ENCODE measurements at places on chromosomes 3 and 15.

- no peak for DNase-seq
These were observed 141.7 kb downstream of the NR1D2 start for GRCh38 chr3:24086617-24087404.

DNA sequence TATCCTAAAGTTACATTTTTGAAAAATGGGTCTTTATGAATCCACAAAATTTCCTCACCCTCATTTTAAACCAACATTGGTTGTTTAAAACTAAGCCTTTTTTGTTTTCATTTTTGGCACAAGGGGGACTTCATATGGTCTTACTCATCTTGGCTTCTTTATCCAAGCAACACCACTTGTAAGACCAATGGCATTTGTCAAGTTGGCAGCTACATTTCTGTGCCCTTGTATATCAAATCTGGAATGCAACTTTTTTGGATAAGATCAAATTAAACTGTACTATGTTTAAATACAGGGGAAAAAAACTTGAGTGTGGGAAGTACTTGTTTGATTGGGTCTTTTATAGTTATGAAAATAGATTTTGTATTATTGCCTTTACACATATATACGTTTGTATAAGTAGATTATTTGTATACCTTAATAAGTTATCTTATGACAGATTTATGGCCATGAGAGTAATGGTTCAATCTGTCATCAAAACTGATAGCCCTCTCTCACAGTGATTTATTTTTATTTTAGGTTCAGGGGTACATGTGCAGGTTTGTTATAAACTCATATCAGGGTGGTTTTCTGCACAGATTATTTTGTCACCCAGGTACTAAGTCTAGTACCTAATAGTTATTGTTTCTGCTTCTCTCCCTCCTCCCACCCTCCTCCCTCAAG is 43.4 kb downstream of the GPR160 start:
- no peak for DNase-seq

DNA sequence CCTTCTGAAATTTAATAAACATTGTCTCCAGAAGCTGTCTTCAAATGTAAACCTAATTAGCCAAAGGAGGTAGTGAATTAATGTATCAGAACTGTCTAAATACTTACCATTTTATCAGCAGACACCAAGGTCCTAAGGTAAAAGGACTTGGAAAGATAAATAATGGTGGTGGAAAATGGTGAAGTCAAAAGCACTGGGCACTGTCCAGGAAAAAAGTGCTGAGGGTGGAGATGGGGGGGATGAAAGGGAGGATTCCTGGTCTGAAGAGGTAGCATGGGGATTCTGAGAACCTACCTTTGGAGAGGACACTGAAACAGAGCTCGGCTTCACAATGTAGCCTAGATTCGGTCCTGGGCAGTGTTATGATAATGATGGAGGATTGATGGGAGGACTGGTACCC is 149.0 kb upstream of the DPH6 start:
- DNase-seq = no peak

DNA sequence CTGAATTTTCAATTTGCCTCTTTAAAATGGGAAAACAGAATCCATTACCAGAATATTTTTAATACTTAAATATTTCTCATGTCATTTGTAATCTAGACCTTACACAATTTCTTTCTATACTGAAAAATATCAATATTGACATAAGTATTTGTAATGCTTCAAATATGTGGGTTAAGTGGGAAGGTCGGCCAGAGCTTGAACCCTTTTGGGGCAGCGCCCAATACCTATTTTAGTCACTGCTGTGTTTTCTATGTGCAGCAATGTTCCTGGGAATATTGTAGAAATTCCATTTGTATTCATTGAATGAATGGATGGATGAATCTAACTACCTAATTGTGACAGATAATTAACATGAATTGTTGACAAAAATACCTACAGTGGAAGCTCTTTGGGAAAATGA is 459.7 kb upstream of the ZNF717 start:
- no peak for DNase-seq

DNA sequence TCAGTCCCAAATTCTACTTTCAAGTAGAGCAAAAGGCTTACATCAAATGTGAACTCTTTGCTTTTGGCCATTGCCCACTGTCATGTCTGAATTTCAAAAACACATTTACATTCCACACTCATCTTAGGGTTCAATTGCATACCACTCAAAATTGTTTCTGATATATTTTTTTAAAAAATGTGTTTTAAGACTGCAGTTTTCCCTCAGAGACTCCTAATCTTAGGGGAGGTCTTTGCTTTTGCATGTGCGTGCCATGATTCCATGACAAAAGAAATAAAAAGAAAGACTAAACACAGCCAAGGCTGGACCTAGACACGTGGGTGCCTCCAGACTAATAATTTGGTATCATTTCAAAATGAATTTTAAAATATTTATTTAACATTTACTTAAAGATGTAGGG is 396.8 kb upstream of the RASGRP1 start:
- DNase-seq = no peak

DNA sequence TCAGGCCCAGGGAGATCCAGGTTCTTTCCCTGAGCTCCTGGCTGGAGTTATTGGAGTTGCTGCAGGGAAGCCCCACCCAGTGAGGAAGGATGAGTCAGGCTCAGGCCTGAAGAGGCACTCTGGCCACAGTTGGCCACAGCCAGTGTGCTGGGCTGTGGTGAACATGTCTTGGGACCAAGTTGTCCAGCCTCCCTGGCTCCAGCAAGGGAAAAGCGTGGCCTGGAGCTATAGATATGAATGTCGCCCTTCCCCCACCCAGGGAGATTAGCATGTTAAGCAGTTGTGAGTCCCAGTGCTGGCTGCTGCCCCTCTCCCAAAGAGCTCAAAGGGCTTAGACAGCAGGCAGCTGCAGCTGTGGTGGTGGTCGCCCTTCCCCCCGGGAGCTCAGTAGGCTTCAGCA is 963.2 kb downstream of the ROBO2 start:
- DNase-seq = no peak

Measured in NCI-H1930 (cell line).